ENCODE measurements at places on chromosomes 7 and 10.

DNA sequence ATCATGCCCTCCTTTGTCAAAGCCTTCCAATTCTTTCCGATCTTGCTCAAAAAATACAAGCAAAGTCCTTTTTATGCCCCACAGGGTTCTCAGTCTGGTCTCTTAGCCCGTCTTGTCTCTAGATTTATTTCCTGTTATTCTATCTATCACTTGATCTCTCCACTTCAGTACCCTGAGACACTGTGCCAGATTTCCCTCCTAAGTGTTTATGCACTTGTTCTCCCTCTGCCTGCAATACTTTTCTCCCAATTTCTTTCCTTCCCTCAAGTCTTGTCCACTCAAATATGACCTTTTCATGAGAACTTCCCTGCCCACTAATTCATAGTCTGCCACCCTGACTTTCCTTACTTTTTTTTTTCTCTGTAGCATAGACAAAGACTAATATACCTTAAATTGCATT, 141.4 kb downstream of the MBL2 start:
- H3K4me3 ChIP-seq = no peak overlapping the region
- no peak overlapping the region for H3K27ac ChIP-seq
- no peaks in the 10 kb centered on the region for H3K27me3 ChIP-seq
- no peaks in the 10 kb centered on the region for H3K36me3 ChIP-seq

GRCh38 chr7:70925411-70926115, 206.4 kb upstream of the GALNT17 start:
- no peak overlapping the region for H3K27ac ChIP-seq
- H3K27me3 ChIP-seq = peaks cover 6% of the 10 kb centered on the region
- H3K36me3 ChIP-seq = no peaks in the 10 kb centered on the region

GRCh38 chr10:70090951-70091350, 38.3 kb downstream of the MACROH2A2 start:
- H3K4me3 ChIP-seq = no peak overlapping the region
- DNase-seq = no peak
- no peaks in the 10 kb centered on the region for H3K4me1 ChIP-seq
- H3K27ac ChIP-seq = no peak overlapping the region
- peaks cover 41% of the 10 kb centered on the region for H3K36me3 ChIP-seq

GRCh38 chr10:26216585-26217395, at the start of gene GAD2:
Gene GAD2 (plus strand): TSS chr10:26216774. CDS start chr10:26216810, 36 bp downstream.
- H3K4me3 ChIP-seq = peak within 1 kb of the TSS; percentile 58

DNA sequence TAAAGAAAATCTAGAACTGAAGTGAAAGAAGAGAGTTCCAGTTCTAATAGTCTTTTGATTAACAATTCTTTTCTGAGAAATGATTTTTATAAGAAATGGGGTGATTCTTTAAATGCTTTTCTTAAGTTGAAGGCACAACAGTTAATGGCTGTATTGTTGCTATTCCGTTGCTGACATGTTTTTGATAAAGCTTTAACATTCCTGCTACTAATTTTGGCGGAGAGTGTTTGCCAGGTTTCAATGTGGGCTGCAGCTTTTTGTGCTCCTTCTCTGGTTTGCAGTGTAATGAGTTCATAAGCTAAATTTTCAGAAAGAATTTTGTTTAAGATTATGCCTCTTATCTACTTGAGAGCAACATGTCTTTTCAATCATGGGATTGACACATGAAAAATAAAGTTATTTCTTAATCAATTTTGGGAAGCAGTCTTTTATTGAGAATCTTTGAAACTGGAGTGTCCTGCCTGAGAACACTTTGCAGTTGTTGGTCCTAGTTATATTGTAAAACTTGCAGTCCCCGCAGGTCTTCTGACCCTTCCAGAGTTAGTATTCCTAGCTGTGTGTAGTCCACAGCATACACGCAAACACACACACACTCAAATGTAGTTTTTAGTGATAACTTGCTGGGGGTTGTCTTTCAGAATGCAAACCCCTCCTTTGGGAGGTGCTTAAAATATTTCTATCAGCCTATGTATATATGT, 56.7 kb downstream of the COL17A1 start:
- H3K36me3 ChIP-seq = peaks cover 12% of the 10 kb centered on the region
- H3K27me3 ChIP-seq = no peaks in the 10 kb centered on the region
- DNase-seq = no peak
- no peak overlapping the region for H3K27ac ChIP-seq

DNA sequence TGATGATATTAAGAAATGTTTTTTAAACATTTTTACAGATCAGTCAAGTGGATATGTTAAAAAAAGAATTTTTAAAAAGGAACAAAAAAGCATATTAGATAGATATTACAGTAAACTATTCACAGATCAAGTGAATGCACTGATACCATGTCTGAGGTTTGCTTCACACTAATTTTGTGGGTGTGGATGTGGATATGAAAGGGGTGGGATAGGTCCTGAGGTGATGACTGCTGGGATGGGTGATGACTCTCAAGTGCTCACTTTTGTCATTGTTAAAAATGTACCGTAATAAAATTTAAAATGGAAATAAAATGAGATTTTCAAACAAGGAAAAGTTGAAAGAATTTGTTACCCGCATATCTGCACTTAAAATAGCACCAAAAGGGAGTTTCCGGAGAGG, 54.1 kb downstream of the AGMO start:
- no peaks in the 10 kb centered on the region for H3K36me3 ChIP-seq
- DNase-seq = no peak
- no peak overlapping the region for H3K4me3 ChIP-seq

- no peak for DNase-seq
- no peaks in the 10 kb centered on the region for H3K27me3 ChIP-seq
- no peak overlapping the region for H3K4me3 ChIP-seq
- H3K36me3 ChIP-seq = no peaks in the 10 kb centered on the region
- H3K4me1 ChIP-seq = no peaks in the 10 kb centered on the region
These were observed 65.3 kb upstream of the DKK1 start for GRCh38 chr10:52248697-52249306.
